ENCODE measurements at places on chromosomes 12 and 14.

- no peak overlapping the region for H3K4me3 ChIP-seq
- no peaks in the 10 kb centered on the region for H3K4me1 ChIP-seq
- no peaks in the 10 kb centered on the region for H3K36me3 ChIP-seq
Observed at GRCh38 chr12:16939871-16940306, 333.9 kb upstream of the LMO3 start.

DNA sequence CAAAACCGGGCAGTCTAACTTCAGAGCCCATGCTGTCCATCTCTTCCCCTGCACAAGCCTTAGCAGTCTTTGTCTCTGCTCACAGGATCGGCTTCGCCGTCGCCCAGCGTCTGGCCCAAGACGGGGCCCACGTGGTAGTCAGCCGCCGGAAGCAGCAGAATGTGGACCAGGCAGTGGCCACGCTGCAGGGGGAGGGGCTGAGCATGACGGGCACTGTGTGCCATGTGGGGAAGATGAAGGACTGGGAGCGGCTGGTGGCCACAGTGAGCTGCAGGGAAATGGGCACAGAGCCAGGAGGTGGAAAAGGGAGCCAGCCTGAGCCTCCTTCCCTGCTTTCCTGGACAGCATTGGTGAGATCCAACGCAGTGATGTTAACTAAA is 14.2 kb upstream of the CARMIL3 start:
- H3K27me3 ChIP-seq, result peaks cover 4% of the 10 kb centered on the region
- no peak for DNase-seq
- H3K27ac ChIP-seq, result no peak overlapping the region
- no peak overlapping the region for H3K4me3 ChIP-seq

DNA sequence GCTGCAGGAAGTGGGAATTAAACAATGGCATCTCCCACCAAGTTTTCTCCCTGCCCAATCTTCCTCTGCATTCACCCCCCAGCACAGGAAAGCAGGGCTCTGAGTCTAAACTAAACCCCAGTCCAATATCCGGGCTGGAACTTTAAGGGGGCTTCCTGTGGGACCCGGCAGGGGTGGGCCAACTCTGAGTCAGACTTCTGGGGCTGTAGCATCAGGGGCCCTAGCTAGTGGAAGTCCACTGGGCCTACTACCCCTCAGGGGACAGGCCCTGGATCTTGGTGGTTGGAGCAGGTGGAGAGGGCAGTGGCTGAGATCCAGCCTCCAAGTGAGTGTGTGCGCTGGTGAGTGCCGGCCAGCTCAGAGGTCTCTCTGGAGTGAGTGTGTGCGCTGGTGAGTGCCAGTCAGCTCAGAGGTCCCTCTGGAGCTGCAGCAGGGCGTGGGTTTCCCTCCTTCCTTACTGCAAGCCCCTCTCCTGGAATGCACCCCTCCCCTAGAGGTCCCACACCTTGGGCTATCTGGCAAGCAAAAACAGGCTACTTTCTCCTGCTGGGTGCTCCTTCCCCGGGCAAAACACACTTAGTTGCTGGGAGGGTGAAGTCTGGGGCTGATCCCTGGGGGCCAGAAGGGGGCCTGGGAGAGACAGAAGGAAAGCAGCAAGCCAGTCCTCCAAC is 5.6 kb upstream of the LHX5 start:
- peaks cover 18% of the 10 kb centered on the region for H3K4me1 ChIP-seq
- H3K4me3 ChIP-seq, result no peak overlapping the region
- H3K36me3 ChIP-seq, result peaks cover 3% of the 10 kb centered on the region
- DNase-seq, result no peak
- no peak overlapping the region for H3K27ac ChIP-seq
- H3K27me3 ChIP-seq, result peaks cover 92% of the 10 kb centered on the region

GRCh38 chr14:70770490-70770889 is 38.8 kb downstream of the MAP3K9 start:
- DNase-seq, result no peak
- no peaks in the 10 kb centered on the region for H3K27me3 ChIP-seq
- no peaks in the 10 kb centered on the region for H3K4me1 ChIP-seq
- H3K36me3 ChIP-seq, result no peaks in the 10 kb centered on the region
- H3K27ac ChIP-seq, result no peak overlapping the region

- H3K27me3 ChIP-seq, result no peaks in the 10 kb centered on the region
- no peak overlapping the region for H3K27ac ChIP-seq
- H3K4me1 ChIP-seq, result peaks cover 7% of the 10 kb centered on the region
- peaks cover 1% of the 10 kb centered on the region for H3K36me3 ChIP-seq
- H3K4me3 ChIP-seq, result no peak overlapping the region
Observed at GRCh38 chr12:19158923-19159322, 29.4 kb downstream of the PLEKHA5 start.

DNA sequence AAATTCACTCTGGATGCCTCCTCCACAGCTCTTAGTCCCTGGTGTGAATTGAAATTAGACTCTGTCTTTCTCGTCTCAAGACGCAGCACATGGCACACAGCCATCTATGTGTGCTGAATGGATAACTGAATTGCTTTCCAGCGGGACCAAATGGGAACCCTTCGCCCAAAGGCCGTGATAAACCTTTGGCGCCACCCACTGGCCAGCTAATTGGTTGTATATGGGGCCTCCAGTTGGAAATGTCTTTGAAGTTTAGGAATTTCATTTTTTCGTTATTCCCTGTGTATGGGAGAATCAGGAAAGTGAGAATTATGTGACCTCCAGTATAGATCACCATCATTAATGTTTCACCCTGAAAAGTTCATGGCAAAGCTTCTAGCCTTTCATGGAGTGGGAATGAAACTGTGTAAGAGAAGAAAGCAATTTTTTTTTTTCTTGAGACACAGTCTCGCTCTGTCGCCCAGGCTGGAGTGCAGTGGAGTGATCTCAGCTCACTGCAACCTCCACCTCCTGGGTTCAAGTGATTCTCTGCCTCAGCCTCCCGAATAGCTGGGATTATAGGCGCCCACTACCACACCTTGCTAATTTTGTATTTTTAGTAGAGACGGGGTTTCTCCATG is 9.8 kb upstream of the HSP90AA1 start:
- H3K27ac ChIP-seq, result no peak overlapping the region
- peak; percentile 56 for DNase-seq
- no peak overlapping the region for H3K4me3 ChIP-seq
- no peaks in the 10 kb centered on the region for H3K27me3 ChIP-seq
- H3K36me3 ChIP-seq, result no peaks in the 10 kb centered on the region
- H3K4me1 ChIP-seq, result peaks cover 6% of the 10 kb centered on the region

GRCh38 chr14:80393766-80394165 is 182.5 kb upstream of the DIO2 start:
- no peaks in the 10 kb centered on the region for H3K27me3 ChIP-seq
- H3K36me3 ChIP-seq, result peaks cover 1% of the 10 kb centered on the region
- no peaks in the 10 kb centered on the region for H3K4me1 ChIP-seq
- no peak for DNase-seq
- H3K4me3 ChIP-seq, result no peak overlapping the region

DNA sequence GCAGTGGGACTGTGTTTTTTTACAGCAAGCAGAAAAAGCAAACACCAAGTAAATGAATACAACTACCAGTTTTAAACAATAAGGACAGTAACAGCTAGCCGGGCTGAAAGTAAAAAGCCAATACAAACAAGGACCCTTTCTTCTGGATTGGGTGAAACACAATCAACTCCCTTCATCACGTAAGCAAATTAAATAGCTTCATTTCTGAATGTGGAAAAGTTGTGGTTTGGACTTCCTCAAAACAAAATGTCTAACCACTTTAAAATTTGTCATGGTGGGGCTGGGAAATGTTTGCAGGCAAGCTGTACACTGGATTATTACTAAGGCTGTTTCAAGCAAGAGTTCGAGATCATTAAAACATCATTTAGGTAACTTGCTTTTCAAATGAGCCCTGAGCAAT is 47.4 kb downstream of the TCHP start:
- H3K36me3 ChIP-seq, result peaks cover 66% of the 10 kb centered on the region
- peaks cover 31% of the 10 kb centered on the region for H3K4me1 ChIP-seq
- H3K27me3 ChIP-seq, result no peaks in the 10 kb centered on the region
- no peak for DNase-seq
- no peak overlapping the region for H3K4me3 ChIP-seq
- H3K27ac ChIP-seq, result peak overlapping the region; percentile 73

GRCh38 chr12:6630736-6631135 is 5.0 kb downstream of the LPAR5 start:
- no peak for DNase-seq
- peak overlapping the region; percentile 79 for H3K4me3 ChIP-seq
- H3K27ac ChIP-seq, result peak overlapping the region; percentile 91
- peaks cover 54% of the 10 kb centered on the region for H3K4me1 ChIP-seq
- H3K27me3 ChIP-seq, result no peaks in the 10 kb centered on the region
- H3K36me3 ChIP-seq, result peaks cover 12% of the 10 kb centered on the region

GRCh38 chr14:36518586-36519430 is 1.2 kb downstream of the NKX2-1 start:
- peak overlapping the region; percentile 61 for H3K4me3 ChIP-seq
- peaks cover 73% of the 10 kb centered on the region for H3K27me3 ChIP-seq

DNA sequence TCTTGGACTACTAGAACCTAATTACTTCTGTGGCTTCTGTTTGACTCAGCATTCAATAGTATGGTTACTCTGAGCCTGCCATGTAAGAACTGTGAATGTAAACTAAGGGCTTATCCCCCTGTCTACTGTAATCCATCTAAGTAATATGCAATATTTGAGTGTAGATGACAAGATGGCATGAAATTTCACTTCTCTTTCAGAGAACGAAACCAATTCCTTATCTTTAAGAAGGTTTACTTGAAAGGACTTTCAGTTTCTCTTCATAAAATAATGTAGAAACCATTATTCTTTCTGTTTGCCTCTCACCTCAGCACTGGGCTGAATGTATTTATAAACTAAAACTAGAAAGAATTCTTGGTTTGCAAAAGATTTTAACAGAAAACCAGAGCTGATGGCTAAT is 60.4 kb upstream of the ARID2 start:
- H3K4me3 ChIP-seq, result peak overlapping the region; percentile 75
- H3K36me3 ChIP-seq, result no peaks in the 10 kb centered on the region
- no peaks in the 10 kb centered on the region for H3K27me3 ChIP-seq
- peak overlapping the region; percentile 97 for H3K27ac ChIP-seq
- peaks cover 19% of the 10 kb centered on the region for H3K4me1 ChIP-seq

DNA sequence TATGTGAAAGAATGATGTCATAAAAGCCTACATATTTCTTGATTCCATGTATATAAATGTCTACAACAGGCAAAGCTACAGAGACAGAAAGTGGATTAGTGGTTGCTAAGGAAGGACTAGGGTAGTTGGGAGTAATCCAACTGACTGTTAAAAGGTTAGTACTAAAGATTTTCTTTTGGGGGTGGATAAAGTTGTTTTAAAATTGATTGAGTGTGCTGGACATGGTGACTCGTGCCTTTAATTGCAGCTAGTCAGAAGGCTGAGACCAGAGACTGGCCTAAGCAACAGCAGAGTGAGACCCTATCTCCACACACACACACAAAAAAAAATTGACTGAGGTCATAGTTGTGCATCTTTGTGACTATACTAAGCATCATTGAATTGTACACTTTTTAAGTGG is 234.3 kb downstream of the C12orf50 start:
- H3K36me3 ChIP-seq, result no peaks in the 10 kb centered on the region
- no peaks in the 10 kb centered on the region for H3K27me3 ChIP-seq
- DNase-seq, result no peak
- H3K4me1 ChIP-seq, result no peaks in the 10 kb centered on the region

DNA sequence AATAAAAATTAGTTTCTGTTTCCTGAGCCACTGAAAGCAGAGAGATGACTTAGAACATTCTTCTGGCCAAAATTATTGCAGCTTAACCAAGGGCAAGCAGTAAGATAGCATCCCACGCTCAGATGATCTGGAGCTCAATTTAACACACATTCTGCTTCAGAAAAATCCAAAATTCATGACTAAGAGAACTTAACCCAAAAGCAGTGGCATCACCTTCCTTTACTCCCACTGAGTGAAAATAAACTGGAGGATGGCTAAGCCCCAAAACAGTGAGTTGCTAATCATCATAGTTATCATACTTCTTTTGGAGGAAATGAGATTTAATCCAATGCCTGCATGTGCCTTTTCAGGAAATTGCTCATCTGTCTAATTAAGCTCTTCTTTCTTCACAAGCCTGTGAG is 195.4 kb downstream of the DUSP6 start:
- H3K27ac ChIP-seq, result no peak overlapping the region
- H3K27me3 ChIP-seq, result peaks cover 7% of the 10 kb centered on the region
- H3K36me3 ChIP-seq, result no peaks in the 10 kb centered on the region
- no peak overlapping the region for H3K4me3 ChIP-seq
- H3K4me1 ChIP-seq, result no peaks in the 10 kb centered on the region
- DNase-seq, result no peak

DNA sequence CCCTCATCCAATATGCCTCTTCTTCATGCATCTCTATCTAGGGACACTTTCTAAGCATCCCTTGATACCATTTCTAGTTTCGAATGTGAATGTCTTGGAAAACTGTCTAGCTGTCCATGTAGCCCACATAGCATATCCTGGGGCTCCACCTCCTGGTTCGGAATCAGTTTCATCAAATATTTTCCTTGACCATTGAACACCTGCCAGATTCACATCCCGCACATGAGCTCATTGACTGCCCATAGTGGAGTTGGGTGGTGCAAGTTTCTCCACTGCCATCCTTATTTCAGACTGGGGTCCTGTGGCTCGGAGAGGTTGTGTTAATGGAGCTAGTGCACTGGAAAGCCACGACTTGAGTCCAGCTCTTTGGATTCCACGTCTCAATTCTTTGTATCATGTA is 58.6 kb upstream of the TMEM263 start:
- peaks cover 19% of the 10 kb centered on the region for H3K27me3 ChIP-seq
- DNase-seq, result no peak
- H3K4me3 ChIP-seq, result no peak overlapping the region
- no peak overlapping the region for H3K27ac ChIP-seq
- H3K36me3 ChIP-seq, result no peaks in the 10 kb centered on the region
- peaks cover 4% of the 10 kb centered on the region for H3K4me1 ChIP-seq

GRCh38 chr12:6434205-6435140 is 10.3 kb upstream of the CD27 start:
- peak overlapping the region; percentile 96 for H3K27ac ChIP-seq
- H3K36me3 ChIP-seq, result peaks cover 11% of the 10 kb centered on the region

- peaks cover 52% of the 10 kb centered on the region for H3K27me3 ChIP-seq
- peak; percentile 46 for DNase-seq
- peaks cover 6% of the 10 kb centered on the region for H3K36me3 ChIP-seq
- peaks cover 10% of the 10 kb centered on the region for H3K4me1 ChIP-seq
- H3K27ac ChIP-seq, result no peak overlapping the region
- peak overlapping the region; percentile 75 for H3K4me3 ChIP-seq
Observed at GRCh38 chr14:35534873-35535482, 1.0 kb downstream of the INSM2 start.

DNA sequence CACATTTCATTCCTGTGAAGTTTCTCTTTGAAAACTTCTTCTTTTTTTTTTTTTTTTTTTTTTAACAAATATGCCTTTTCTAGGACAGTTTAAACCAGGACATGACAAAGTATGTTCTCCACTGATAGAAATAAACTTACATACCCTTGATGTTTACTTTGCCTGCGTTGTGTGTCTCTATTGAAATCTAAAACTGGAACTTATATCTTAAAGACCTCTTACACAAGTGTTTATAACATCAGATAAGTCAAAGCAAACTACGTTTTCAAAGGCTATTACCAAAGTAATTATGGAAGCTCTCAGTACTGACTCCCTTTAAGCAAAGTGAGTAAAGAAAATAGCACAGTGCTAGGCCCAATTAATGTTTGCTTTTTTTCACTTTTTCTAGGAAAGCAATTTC is 30.6 kb upstream of the ISM2 start:
- H3K36me3 ChIP-seq, result peaks cover 16% of the 10 kb centered on the region
- no peaks in the 10 kb centered on the region for H3K27me3 ChIP-seq
- H3K27ac ChIP-seq, result peak overlapping the region; percentile 44
- DNase-seq, result no peak
- H3K4me3 ChIP-seq, result no peak overlapping the region

GRCh38 chr14:50083467-50084337 is 32.7 kb downstream of the VCPKMT start:
- peaks cover 28% of the 10 kb centered on the region for H3K36me3 ChIP-seq
- H3K4me1 ChIP-seq, result peaks cover 68% of the 10 kb centered on the region
- no peaks in the 10 kb centered on the region for H3K27me3 ChIP-seq
- peak overlapping the region; percentile 32 for H3K4me3 ChIP-seq
- peak; percentile 31 for DNase-seq
- peak overlapping the region; percentile 94 for H3K27ac ChIP-seq
